ENCODE measurements at places on chromosomes 5 and 9. TPM values are rescaled to one million over a fixed set of nuclear protein-coding genes. Genes with fewer than 3 reads are reported as not detected.

The SHOC1 gene
- polyA plus RNA-seq, result not detected

The TRIM41 gene
- 44.0 TPM for polyA plus RNA-seq

The DAP gene
- 4.9 TPM for polyA plus RNA-seq

The CMBL gene
- polyA plus RNA-seq, result 54.4 TPM

The IRX2 gene
- 0.03 TPM for polyA plus RNA-seq

The STC2 gene
- 25.7 TPM for polyA plus RNA-seq

The NACC2 gene
- 10.4 TPM for polyA plus RNA-seq

The SLC34A1 gene
- polyA plus RNA-seq, result not detected

The HTR1A gene
- polyA plus RNA-seq, result not detected

The SHROOM1 gene
- polyA plus RNA-seq, result 0.66 TPM

The SOHLH1 gene
- polyA plus RNA-seq, result not detected

The CETN3 gene
- polyA plus RNA-seq, result 9.9 TPM

The SLC6A19 gene
- not detected for polyA plus RNA-seq

The PRLR gene
- polyA plus RNA-seq, result 0.04 TPM

The IL31RA gene
- polyA plus RNA-seq, result not detected

The NUTM2F gene
- polyA plus RNA-seq, result not detected

The CFAP77 gene
- not detected for polyA plus RNA-seq

The SLC46A2 gene
- polyA plus RNA-seq, result 0.01 TPM

Measured in psoas muscle (tissue), 8 donors.